Activated CD8-positive, alpha-beta memory T cell treated with anti-CD3 and anti-CD28 coated beads, Interleukin-2, amount 50 U/mL, for 48 hours (primary cell): ENCODE measurements at places on chromosomes 7 and 10.

GRCh38 chr10:116255886-116256751 lies 16.9 kb downstream of the GFRA1 start:
- no peak for DNase-seq

DNA sequence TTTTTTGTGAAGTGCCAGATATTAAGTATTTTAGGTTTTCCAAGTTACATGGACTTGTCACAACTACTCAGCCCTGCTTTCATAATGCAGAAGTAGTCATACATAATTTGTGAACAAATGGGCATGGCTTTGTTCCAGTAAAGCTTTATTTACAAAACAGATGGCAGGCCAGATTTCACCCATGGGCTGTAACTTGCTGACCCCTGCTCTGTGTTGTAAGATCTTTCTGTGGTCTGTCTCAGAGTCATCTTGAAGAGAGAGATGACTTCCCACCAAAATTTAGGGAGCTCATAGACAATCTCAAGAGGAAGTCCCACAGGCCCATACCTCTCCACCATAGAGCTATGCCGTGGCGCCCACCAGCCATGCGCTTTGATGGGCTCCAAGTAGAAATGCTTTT lies 616.1 kb downstream of the LRMDA start:
- no peak for DNase-seq

GRCh38 chr7:50418526-50419290 lies 31.4 kb downstream of the FIGNL1 start:
- DNase-seq, result no peak

DNA sequence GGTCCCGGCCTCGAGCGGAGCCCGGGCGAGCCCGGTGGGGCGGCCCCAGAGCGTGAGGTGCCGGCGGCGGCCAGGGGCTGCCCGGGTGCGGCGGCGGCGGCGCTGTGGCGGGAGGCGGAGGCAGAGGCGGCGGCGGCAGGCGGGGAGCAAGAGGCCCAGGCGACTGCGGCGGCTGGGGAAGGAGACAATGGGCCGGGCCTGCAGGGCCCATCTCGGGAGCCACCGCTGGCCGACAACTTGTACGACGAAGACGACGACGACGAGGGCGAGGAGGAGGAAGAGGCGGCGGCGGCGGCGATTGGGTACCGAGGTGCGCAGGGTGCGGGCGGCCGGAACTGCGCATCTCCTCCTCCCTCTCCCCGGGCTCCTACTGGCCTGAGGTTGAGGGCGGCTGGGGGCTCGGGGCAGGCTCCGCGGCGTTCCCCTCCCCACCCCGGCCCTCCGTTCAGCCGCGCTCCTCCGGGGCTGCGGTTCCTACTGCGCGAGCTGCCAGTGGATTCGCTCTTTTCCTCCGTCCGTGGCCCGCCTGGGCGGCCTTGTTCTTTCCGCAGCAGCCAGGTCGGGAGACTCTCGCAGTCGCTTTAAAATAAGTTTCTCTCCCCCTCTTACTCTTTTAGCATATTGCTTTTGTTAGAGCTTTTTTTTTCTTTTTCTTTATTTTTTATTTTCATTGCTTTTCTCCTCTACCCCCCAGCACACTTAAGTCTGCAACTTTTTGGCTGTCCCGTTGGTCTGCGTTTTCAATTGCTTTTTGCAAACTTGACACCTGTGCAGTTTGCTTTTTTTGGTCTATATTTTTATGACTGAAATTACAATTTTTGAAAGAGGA lies 600 bp downstream of the SIRT1 start:
- peak; percentile 89 for DNase-seq

GRCh38 chr7:2043316-2044039 lies 189.3 kb downstream of the MAD1L1 start:
- no peak for DNase-seq
